ENCODE measurements at places on chromosomes 7 and 10.

- no peak for DNase-seq
These were observed 95.0 kb downstream of the GRB10 start for GRCh38 chr7:50687575-50688225.

GRCh38 chr7:92528958-92529264 is 316 bp downstream of the RBM48 start:
- DNase-seq = no peak

- DNase-seq = no peak
These were observed 119.5 kb upstream of the UNC5B start for GRCh38 chr10:71092812-71093401.

DNA sequence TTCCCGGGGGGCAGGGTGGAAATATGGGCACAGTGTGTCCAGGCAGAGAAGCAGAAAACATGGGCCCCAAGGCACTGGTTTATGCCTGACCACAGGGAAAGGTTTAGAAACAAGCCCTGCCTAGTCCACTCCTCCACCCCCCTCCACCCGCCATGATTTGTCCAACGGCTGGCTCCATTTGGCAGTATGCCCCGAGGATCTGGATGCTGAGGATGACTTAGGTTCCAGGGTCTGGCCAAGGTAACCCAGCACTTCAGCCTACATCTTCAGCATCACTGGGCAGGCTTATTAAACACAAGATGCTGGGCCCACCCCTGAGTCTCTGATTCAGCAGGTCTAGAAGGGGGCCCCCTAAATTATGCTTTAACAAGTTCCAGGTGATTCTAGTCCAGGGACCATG is 121.9 kb downstream of the RALA start:
- peak; percentile 70 for DNase-seq

GRCh38 chr10:99975106-99975829 is 34.5 kb downstream of the DNMBP start:
- DNase-seq = no peak

- DNase-seq = no peak
These were observed 107.4 kb upstream of the LSM8 start for GRCh38 chr7:118076564-118076963.

GRCh38 chr7:108613147-108613948 is 43.7 kb downstream of the DNAJB9 start:
- no peak for DNase-seq

DNA sequence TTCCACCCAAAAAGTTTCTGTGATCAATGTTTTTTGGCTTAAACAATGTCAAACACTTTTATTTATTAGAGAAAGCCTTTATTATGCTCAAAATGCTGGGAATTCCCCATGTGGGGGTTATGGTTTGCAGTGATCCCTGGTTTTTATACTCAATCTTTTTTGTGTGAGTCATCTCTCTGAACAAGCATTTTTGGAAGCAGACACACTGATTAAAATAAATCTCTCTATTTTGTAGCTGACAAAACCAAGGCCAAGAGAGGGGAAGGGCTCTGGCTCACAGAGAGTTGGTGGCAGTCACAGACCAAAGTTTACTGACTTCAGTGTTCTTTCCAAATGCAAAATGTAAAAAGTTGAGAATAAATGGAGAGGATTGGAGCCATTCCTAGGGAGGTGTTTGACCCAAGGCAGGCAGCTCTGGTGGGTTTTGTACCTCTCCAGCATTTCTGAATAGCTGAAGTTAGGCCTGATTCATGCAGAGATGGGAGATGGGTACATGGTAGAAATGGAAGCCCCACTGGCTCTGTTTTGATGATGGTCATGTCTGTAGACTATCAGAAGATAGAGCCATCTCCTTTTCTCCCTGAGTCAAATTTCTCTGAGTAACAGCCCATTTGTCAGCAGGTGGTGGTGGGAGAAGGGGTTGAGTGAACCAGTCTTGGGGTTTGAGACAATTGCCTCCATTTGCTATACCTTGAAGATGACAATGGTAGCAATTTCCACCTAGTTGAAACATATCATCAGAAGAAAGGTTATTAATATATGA is 45.4 kb upstream of the NAMPT start:
- DNase-seq = no peak
